ENCODE measurements at places on chromosomes 2 and 18.

GRCh38 chr2:233129351-233129978 lies 69.3 kb downstream of the INPP5D start:
- no peak for DNase-seq

DNA sequence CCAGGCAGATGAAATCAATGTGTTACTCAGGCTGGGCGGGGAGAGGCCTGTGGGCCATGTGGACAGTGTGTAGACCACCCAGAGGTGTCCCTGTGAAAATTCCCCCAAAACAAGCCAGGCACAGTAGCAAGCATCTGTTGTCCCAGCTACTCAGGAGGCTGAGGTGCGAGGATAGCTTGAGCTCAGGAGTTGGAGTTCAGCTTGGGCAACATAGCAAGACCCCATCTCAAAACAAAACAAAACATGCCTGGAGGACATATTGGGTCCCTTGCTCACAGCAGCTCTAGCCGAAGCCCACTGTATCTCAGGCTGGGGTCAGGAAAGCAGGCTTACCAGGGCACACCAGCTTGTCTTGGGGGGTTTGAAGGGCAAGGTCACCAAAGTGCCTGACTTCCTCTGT lies 4.3 kb upstream of the PTMA start:
- no peak for DNase-seq

DNA sequence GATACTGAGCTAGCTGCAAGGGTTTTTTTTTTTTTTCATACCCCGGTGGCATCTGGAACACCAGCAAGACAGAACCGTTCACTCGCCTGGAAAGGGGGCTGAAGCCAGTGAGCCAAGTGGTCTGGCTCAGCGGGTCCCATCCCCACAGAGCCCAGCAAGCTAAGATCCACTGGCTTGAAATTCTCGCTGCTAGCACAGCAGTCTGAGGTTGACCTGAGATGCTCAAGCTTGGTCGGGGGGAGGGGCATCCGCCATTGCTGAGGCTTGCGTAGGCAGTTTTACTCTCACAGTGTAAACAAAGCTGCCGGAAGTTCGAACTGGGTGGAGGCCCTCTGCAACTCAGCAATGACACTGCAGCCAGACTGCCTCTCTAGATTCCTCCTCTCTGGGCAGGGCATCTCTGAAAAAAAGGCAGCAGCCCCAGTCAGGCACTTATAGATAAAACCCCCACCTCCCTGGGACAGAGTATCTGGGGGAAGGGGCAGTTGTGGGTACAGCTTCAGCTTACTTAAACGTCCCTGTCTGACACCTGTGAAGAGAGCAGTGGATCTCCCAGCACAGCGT lies 5.1 kb upstream of the MIB1 start:
- peak; percentile 30 for DNase-seq

GRCh38 chr2:48712151-48712550 lies 43.4 kb downstream of the LHCGR start:
- DNase-seq = no peak

DNA sequence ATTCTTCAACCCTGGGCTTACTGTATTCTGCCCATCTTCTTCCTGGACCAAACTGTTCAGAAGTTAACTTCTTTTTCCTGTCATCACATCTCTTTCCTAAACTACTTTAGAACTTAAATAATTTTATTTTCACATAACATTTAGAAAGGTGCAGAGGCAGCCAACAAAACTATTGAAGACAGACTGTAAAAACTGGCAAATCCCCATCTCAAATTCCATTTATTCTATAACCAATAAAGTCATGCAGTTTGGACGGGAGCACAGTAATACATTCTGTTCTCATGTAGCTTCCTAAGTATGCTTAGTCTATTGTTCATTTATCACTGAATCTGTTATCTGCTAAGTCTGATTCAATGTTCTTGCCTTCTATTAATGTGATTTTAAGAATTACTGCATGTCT lies 99.1 kb downstream of the SMAD2 start:
- DNase-seq = no peak

GRCh38 chr2:101696272-101697123 lies 1.0 kb upstream of the MAP4K4 start:
- no peak for DNase-seq

GRCh38 chr2:99711144-99711543 lies 221.3 kb upstream of the REV1 start:
- DNase-seq = no peak

GRCh38 chr2:64751286-64752260 lies 97.9 kb upstream of the SERTAD2 start:
- DNase-seq = no peak

GRCh38 chr2:227163485-227163997 lies 464 bp downstream of the COL4A4 start:
- DNase-seq = no peak

- DNase-seq = no peak
Observed at GRCh38 chr2:118903551-118904479, 38.2 kb upstream of the MARCO start.

GRCh38 chr2:161414042-161415033 lies 1.8 kb upstream of the TBR1 start:
- DNase-seq = no peak

- DNase-seq = no peak
Observed at GRCh38 chr2:127559454-127559853, 24.0 kb downstream of the MYO7B start.

- no peak for DNase-seq
Observed at GRCh38 chr18:46657115-46657955, at the start of gene LOXHD1. Gene LOXHD1 (minus strand): TSS chr18:46657220. CDS start chr18:46657033, 187 bp downstream.

- DNase-seq = no peak
Observed at GRCh38 chr2:46079985-46080560, 217.1 kb upstream of the EPAS1 start.

DNA sequence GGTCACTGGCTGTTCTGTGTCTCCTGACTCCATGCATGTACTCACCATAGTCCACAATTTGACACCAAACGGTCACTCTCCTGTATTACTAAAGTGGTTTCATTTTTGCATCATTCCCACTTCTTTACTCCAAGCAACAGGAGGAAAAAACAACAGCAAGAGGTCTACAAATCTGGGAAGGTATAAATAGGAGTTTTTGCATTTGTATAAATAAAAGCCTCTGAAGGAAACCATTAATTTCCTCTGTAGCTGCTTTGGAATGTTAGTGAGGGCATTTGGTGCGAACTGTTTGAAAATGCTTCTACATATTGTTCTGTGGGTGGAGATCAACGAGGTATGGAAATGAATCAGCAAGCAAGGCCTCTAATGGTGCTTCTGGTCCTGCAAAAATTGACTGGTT lies 148.5 kb upstream of the DLX2 start:
- DNase-seq = no peak

DNA sequence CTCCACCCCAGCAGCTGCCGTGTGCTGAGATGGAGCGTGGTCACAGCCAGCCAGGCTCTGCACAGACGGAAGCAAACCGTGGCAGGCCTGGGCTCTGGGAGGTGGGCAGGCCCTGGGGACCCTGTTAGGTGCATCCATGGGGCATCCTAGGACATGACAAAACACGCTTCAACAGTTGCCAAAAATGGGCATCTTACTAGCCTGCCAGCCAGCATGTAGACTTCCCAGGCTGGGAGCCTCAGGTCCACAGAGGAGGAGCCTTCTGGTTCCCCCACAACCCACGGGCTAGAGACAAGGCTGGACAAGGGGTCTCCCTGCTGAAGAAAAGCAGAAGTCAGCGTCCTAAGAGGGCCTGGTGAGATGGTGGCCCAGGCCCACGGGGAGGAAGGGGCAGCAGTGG lies 139.5 kb downstream of the HDAC4 start:
- no peak for DNase-seq

- no peak for DNase-seq
Observed at GRCh38 chr2:205030695-205031094, 485.4 kb downstream of the PARD3B start.

GRCh38 chr2:239082425-239082824 lies 234.5 kb downstream of the TWIST2 start:
- DNase-seq = no peak

DNA sequence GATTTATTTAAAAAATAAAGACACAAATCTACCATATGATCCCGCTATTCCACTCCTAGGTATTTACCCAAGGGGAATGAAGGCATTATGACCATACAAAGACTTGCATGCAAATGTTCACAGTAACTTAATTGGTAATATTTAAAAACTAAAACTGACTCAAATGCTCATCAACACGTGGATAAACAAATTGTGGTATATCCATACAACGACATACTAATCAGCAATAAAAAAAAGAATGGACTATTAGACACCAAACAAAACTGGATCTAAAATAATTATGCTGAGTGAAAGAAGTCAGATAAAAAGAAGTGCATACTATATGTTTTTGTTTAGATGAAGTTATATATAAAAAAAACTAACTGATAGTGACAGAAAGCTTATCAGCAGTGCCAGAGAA lies 428.3 kb downstream of the ZEB2 start:
- DNase-seq = no peak

DNA sequence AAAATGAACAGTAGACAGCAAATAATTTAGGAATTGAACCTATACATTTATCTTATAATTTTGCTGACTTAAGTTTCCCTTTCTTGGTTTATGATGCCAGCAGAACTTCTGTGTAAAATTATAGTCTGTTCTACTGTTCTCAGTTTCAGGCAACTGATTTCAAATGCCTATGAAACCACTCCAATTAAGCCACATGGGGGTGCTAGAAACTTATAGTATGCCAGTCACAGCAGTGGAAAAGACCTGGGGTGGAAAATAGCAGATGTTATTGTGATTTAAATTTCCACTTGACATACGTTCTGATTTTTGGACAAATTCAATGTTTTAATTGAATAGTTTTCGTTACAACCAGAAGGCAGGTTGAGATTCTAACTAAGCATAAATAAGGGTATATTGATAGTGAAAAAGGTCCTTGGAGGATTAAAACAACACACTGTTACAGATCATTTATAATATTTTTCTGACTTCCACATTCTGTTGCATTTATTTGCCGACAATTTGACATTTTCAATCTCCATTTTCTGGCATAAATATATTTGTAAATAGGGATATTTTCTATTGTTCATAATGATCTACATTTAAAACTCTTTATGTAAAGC lies 61.4 kb downstream of the CPS1 start:
- no peak for DNase-seq

GRCh38 chr2:129117434-129117833 lies 798.8 kb upstream of the HS6ST1 start:
- no peak for DNase-seq

DNA sequence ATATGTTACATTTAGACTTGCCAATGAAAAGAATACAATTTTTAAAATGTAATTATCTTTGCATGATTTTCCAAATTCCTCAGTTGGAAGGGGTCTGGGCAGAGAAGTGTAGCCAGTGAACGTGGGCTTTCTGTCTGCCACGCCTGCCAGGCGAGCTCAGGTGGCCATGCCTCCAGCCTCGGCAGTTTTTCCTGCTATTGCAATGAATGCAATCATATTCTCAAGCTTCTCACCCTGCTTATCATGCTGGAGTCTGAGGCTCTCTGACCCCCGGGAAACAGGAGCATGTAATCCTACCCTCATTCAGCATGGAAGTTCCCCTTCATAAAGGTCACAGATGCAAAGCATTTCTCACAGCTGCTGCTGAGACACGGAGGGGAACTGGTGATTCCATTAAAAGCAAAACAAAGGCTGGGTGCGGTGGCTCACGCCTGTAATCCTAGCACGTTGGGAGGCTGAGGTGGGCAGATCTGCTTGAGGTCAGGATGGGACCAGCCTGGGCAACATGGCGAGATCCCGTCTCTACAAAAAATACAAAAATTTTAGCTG lies 154.8 kb downstream of the MBP start:
- no peak for DNase-seq

DNA sequence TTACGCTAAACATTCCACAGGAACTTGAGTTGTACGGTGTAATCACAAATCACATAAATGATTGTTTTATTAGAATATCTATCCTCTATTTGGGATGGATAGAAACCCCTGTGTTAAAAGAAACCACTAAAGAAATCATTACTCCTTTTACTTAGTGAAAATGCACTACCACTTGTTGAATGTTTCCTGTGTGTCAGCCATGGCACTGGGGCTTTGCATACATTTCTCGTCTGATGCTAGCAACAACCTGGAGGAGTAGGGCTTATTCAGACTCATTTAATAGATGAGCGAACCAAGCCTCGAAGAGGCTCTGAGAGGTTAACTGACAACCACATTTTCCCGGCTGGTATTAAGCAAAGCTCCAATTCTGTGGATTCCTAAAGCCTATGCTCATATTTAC lies 60.5 kb upstream of the PELI1 start:
- no peak for DNase-seq

DNA sequence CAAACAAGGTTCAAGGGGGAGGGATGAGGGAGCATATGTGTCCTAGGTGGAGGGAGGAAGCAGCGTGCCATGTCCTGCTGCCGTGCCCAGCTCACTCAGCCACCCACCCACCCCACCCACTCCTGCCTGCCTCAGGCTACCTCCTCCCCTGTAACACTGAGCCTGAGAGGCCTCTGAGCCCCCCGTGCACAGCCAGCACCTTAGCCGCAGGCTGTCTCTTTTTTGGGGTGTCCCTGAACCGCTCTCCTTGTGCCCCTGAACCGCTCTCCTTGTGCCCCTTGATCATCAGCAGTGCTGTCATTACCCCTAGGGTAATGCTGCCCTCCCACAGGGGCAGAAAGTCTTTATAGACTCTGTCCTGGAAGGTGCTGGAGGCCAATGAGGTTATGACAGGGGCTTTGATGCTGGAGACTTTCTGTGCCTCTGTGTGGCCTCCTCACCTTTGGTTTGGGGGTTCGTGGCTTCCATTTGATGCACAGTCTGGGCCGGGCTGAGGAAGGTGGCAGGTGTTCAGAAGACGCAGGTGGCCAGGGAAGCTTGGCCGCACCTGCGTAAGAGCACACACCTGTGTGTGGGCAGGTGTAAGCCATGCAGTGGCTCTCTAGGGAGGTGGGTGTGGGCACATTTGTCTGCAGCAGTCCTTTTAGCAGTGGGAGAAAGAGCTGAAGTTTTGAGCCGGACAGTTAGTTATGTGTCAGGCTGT lies 140.0 kb downstream of the SEPTIN10 start:
- DNase-seq = no peak

- DNase-seq = no peak
Observed at GRCh38 chr2:129396980-129397599, 582.4 kb upstream of the RAB6C start.

DNA sequence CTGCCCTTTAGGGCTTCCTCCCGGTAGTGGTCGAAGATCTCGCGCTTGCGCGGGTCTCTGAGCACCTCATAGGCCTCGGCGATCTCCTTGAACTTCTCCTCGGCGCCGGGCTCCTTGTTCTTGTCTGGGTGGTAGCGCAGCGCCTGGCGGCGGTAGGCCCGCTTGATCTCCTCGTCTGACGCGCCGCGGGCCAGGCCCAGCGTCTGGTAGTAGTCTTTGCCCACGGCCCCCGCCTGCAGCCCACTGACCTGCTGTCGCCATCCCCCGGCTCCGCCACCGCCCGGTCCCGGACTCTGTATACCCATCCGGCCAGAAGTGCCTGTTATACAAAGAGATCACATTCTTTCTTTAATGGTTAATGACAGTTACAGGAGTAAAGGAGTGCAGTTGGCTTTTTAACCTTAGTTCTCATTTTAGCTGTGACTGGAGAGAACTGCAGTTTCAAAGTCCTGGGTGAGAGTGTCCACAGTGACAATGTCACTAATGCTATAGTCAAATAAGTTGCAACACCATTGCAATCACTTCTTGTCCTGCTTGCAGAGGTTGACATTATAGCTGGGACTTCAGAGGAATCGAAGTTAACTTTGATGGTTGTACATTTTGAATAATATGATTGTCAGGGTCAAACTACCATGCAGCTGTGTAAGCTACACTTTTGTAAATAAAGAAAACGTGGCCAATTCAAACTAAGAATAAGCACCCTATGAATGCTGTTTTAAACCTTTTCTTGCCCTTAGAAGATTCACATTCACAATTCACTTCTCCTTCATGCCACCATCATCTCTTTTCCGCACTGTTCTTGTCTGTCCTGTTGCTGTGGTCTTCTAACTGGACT lies 35.3 kb upstream of the CAVIN2 start:
- no peak for DNase-seq
